ENCODE measurements at places on chromosomes 5 and 9.

GRCh38 chr9:95721061-95721531 lies 154.4 kb upstream of the ERCC6L2 start:
- H3K27me3 ChIP-seq, result no peaks in the 10 kb centered on the region
- H3K36me3 ChIP-seq, result no peaks in the 10 kb centered on the region
- no peak for DNase-seq
- no peak overlapping the region for H3K4me3 ChIP-seq
- no peaks in the 10 kb centered on the region for H3K4me1 ChIP-seq

DNA sequence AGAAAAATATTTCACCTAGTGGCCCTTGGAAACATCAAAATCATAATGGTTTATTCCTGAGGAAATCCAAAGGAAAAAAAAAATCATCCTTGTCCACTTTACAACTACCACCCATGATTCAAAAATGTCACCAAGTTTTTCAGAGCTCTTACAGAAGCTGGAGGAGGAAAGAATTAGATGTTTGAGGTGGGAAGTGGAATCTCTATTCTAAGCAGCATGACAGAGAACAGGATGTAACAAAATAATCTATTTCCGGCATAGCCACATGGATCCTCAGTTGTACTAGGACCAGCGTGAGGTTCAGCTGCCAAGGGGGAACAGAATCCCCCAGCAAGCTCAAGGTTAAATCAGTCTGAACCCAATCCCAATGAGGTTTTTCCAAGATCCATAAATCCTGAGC lies 40.2 kb downstream of the FBXW11 start:
- H3K27me3 ChIP-seq, result no peaks in the 10 kb centered on the region
- DNase-seq, result no peak
- H3K36me3 ChIP-seq, result no peaks in the 10 kb centered on the region
- no peak overlapping the region for H3K27ac ChIP-seq
- no peak overlapping the region for H3K4me3 ChIP-seq

DNA sequence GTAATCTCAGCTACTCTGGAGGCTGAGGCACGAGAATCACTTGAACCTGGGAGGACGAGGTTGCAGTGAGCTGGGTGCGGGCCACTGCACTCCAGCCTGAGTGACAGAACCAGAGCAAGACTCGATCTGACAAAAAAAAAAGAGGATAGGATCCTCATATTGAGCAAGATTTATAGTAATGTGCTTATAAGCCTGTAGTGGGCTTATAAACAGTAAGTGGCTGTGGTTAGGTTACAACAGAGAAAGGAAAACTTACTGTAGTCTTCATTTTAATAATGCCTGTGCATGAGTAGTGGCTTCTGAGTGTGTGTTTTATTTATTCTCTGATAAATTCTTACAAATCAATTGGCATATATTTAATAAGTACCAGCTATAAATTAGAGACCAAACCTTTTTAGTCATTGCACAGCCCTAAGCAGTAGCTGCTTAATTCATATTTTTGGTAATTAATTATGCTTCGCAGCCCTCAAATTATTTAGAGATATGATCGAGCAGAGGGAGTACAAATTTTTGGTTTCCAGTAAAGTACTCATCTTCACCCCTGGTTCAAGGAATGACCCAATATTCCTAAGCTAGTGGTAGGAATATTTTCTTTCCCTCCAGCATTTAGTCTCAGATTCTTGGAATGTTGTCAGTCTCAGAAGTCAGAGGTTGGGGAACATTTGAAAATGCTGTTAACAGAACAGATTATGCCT lies 73.8 kb upstream of the KLF9 start:
- peaks cover 72% of the 10 kb centered on the region for H3K4me1 ChIP-seq
- DNase-seq, result no peak
- no peaks in the 10 kb centered on the region for H3K27me3 ChIP-seq
- H3K4me3 ChIP-seq, result no peak overlapping the region
- no peaks in the 10 kb centered on the region for H3K36me3 ChIP-seq

GRCh38 chr9:97220894-97221477 lies 86.5 kb upstream of the CCDC180 start:
- no peaks in the 10 kb centered on the region for H3K36me3 ChIP-seq
- no peak for DNase-seq
- H3K27me3 ChIP-seq, result peaks cover 17% of the 10 kb centered on the region
- peak overlapping the region; percentile 8 for H3K4me3 ChIP-seq
- H3K27ac ChIP-seq, result no peak overlapping the region

DNA sequence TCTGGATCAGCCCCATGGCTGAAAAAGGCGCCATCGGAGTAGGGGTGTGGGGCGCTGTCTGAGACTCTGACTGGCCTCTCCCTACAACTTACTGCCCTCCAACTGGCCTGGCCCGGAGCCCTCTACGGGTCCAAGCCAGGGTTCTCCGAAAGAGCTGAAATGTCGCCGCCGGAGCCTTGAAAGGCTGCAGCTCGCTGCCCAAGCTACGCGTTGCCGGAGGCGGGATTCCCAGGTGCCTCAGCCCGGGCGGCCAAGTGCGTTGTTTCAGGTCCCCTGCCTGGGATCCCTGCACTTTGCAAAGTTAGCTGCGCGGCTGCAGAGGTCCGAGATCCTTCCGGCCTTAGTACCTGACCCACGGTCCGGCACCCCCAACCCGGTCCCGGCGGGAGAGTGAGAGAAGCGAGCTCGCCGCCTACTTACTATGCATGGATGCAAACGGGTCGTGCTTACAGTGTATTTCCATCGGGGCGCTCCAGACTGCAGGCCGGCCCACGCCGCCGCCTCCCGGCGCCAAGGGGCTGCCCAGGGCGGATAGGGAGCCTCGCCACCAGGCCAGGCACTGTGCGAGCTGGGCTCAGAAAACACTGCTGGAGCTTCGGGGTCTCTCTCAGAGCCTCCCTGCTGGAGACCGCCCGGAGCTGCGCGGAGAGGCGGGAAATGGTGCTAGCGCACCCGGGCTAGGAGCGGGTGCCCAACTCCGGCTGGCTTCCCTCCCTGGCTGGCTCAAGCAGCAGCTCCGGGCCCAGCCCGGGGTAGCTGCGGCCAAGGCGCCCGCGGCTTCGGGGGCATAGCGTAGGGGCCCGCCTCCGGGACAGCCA lies 7.7 kb downstream of the PAX5 start:
- DNase-seq, result no peak
- no peaks in the 10 kb centered on the region for H3K36me3 ChIP-seq
- H3K27me3 ChIP-seq, result peaks cover 66% of the 10 kb centered on the region
- no peak overlapping the region for H3K4me3 ChIP-seq
- H3K27ac ChIP-seq, result no peak overlapping the region

DNA sequence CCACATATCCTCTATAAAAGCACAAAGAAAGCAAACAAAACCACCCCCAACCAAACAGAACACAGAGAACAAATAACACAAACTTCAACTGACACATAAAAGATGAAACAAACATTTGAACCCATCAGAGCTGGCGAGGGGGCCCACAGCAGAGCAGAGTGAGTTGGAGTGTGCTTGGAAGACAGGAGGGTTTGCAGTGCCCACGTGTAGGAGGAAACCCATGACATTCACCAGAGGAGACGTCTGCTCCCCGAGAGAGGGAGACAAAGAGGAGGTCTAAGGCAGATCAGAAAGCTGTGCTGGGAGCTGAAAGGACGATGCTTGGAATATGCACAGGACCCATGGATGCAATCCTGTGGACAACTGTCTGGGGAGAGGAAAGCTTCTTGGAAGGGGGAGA lies 27.0 kb downstream of the MRPL36 start:
- H3K27ac ChIP-seq, result no peak overlapping the region
- no peaks in the 10 kb centered on the region for H3K27me3 ChIP-seq
- no peak for DNase-seq
- H3K4me1 ChIP-seq, result no peaks in the 10 kb centered on the region

DNA sequence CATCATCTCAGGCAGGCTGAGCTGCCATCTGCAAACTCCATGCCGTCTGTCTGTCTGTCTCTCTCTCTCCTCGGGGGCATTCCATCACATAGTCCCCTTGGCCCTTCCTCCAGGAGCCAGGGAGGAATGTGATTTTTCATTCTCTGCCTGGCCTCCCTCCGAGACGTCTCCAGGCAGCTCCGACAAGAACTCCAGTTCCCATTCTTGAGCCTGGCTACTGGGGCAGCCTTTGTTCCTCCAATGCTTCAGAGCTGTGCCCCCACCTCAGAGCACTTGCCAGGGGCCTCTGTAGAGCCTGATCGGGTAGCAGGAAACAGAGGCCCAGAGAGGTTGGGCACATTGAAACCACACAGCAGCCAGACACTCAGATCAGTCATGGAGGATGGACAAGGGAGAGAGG lies 74.0 kb downstream of the COL27A1 start:
- H3K27me3 ChIP-seq, result no peaks in the 10 kb centered on the region
- no peak overlapping the region for H3K27ac ChIP-seq
- H3K4me3 ChIP-seq, result no peak overlapping the region
- no peaks in the 10 kb centered on the region for H3K36me3 ChIP-seq
- no peaks in the 10 kb centered on the region for H3K4me1 ChIP-seq

GRCh38 chr5:20102293-20102692 lies 114.3 kb upstream of the CDH18 start:
- H3K27ac ChIP-seq, result no peak overlapping the region
- no peak overlapping the region for H3K4me3 ChIP-seq
- H3K27me3 ChIP-seq, result no peaks in the 10 kb centered on the region
- no peaks in the 10 kb centered on the region for H3K36me3 ChIP-seq
- DNase-seq, result no peak

- H3K4me1 ChIP-seq, result peaks cover 21% of the 10 kb centered on the region
- no peaks in the 10 kb centered on the region for H3K27me3 ChIP-seq
- no peak for DNase-seq
- peak overlapping the region; percentile 31 for H3K27ac ChIP-seq
Measured at GRCh38 chr5:139676951-139677735, 29.0 kb downstream of the CXXC5 start.

DNA sequence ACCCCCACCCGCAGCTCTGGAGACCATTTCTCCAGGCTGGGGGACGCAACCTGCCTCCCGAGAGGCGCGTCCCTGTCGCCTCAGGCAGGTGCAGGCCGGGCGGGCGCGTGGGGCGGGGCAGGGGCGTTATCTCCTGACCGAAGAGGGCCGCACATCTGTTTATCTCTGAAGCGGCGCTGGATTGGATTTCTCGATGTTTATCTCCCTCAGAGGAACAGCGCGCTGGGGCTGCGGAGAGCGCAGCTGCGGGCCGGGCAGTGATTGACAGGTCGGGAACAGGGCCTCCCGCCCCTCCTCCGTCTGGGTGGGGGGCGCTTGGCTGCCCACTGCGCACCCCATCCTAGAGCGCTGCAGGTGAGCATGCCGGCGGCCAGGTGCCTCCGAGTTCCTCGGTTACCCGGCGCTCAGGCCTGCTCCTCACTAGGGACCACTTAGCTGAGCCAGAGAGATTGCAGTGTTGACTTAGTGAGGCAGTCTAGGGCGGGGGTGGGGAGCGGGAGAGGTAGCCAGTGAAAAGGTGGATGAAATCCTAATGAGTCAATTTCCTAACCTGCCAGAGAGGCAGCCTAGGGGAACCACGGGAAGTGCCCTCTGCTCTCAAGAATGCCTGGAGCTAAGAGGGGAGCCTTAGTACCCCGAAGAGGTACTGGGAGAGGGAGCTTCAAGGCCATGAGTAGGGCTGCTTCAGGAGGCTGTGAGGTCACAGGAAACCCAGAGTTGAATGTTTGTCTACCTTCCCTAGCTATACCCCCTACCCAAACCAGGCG lies 39.6 kb upstream of the TIFAB start:
- H3K4me3 ChIP-seq, result no peak overlapping the region
- no peaks in the 10 kb centered on the region for H3K36me3 ChIP-seq
- DNase-seq, result no peak

DNA sequence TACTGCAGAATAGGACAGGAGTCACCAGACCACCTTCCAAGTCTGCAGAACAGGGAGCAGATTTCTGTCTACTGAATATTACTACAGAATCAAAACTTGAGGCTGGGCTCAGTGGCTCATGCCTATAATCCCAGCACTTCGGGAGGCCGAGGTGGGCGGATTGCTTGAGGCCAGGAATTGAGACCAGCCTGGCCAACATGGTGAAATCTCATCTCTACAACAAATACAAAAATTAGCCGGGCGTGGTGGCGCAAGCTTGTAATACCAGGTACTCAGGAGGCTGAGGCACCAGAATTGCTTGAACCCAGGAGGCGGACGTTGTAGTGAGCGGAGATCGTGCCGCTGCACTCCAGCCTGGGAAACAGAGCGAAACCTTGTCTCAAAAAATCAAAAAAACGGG lies 710.8 kb upstream of the WWC1 start:
- H3K27me3 ChIP-seq, result peaks cover 30% of the 10 kb centered on the region
- H3K4me1 ChIP-seq, result no peaks in the 10 kb centered on the region
- H3K36me3 ChIP-seq, result no peaks in the 10 kb centered on the region
- no peak overlapping the region for H3K4me3 ChIP-seq
- no peak overlapping the region for H3K27ac ChIP-seq

DNA sequence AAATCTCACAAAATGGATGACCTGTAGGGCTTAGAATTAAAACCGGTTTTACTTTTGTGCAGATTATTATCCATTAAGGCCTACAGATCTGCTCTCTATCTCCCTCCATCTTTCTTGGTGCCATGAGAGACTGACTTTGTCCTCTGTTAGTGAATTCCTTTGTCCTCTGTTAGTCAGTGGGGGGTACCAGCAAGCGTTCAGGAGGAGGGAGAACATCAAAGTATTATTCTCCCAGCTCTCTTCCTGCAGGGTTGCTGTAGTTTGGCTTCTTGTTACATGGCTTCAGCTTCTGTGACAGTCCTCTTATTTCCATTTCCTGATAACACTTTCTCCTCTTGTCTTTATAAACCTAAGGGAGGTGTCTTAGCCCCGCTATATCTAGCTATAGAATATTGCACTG lies 850.5 kb upstream of the SEMA6A start:
- no peaks in the 10 kb centered on the region for H3K36me3 ChIP-seq
- H3K4me3 ChIP-seq, result no peak overlapping the region
- H3K27ac ChIP-seq, result no peak overlapping the region
- no peak for DNase-seq

DNA sequence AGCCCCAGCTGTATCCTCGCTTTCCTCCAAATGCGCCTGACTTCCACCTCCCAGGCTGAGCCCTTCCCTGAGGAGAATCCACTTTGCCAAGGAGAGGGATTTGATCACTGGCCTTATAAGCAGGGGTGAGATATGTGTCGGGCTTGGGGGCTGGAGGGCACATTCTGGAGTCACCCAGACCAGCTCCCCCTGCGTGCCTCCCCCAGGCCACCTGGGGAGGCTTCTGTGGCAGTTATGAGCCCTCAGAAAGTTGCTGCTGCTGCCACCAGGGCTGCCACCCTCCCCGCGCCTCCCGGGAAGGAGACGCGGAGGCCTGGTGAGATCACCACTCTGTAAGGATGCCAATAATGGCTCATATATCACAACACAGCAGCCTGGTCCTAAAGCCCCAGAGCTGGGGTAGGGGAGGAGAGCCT lies 211.5 kb downstream of the PAPPA start:
- no peaks in the 10 kb centered on the region for H3K36me3 ChIP-seq
- peak overlapping the region; percentile 58 for H3K27ac ChIP-seq
- no peak overlapping the region for H3K4me3 ChIP-seq
- H3K4me1 ChIP-seq, result no peaks in the 10 kb centered on the region

DNA sequence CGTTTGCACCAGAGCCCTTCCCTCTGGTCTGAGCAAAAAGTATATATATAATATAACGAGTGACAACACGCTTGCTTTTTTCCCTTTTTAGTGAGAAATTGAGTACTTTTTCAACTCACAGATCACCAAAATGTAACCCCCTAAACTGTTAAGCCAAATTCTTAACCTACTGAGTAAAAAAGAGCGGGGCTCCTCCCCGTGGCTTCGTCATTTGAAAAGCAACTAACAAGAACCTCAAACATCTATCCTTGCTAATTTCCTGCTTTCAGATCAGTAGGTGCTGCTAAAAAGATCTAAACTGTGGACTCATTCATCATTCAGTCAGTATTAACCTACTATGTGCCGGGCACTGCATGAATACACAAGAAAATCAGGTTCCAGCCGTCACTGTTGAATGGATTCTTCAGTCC lies 1.0 kb upstream of the PTBP3 start:
- no peaks in the 10 kb centered on the region for H3K36me3 ChIP-seq
- H3K4me1 ChIP-seq, result peaks cover 5% of the 10 kb centered on the region
- H3K27ac ChIP-seq, result peak overlapping the region; percentile 98
- DNase-seq, result no peak
- peak overlapping the region; percentile 87 for H3K4me3 ChIP-seq
